Activated CD8-positive, alpha-beta memory T cell treated with anti-CD3 and anti-CD28 coated beads for 1 hour (primary cell): ENCODE measurements at places on chromosomes 13 and 19.

GRCh38 chr19:33412601-33413425, 39.3 kb downstream of the CEBPG start:
- DNase-seq: no peak

DNA sequence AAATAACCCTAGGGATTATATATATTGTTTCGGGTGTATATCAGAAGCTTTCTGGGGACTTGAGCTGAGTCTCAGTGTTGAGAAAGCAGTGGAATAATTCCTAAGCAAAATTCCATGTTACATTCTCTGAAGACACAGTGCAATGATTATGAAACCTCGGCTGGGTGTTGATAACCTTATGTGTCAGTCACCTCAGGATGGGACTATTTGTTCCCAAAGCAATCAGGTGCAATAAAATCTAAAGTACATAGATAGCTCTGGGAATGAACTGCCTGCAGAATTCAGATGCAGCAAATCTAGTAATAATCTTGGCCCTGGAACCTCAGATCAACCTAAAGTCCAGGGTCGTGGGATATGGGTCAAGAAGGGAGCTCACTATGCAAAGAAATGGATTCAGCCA, 53.0 kb downstream of the EDNRB start:
- no peak for DNase-seq

- DNase-seq: no peak
Observed at GRCh38 chr13:51914137-51914493, 52.3 kb downstream of the CCDC70 start.

GRCh38 chr19:50311723-50312635, 17.2 kb downstream of the KCNC3 start:
- no peak for DNase-seq

DNA sequence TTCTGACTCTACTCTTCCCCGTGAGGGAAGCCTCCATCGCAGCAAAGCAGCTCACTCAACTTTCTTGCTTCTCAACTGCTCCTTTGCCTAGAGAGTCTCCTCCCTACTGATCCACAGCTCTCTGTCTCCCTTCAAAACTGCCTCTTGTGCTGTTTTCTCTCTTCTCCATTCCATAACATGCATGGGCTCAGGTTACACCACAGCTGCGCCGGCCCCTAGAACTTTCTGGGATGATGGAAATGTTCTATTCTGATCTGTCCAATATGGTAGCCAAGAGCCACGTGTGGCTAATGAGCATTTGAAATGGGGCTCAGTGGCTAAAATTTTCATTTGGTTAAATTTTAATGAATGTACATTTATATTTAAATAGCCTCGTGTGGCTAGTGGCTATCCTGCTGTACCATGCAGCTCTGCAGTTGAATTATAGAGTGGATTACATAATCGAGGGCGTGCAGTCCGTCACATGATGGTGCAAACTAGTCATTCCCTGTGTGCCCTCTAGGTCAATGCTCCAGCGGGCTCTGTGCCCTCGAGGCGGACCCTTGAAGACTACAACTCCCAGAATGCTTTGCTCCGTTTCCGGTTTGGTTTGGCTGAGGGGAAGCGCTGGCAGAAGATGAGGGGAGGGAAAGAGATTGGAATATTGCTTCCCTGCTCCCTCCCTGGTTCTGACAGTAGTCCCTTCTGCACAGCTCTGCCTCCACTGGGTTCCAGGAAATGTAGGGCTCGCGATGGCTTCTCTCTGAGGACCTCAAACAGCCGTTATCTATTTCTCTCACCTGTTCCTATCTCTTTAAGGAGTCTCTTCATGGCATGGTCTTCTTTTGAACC, 109.8 kb downstream of the CACNA1A start:
- DNase-seq: no peak

GRCh38 chr13:85567909-85568308, 231.3 kb downstream of the SLITRK6 start:
- DNase-seq: no peak
